ENCODE measurements at places on chromosomes 11 and 22.

DNA sequence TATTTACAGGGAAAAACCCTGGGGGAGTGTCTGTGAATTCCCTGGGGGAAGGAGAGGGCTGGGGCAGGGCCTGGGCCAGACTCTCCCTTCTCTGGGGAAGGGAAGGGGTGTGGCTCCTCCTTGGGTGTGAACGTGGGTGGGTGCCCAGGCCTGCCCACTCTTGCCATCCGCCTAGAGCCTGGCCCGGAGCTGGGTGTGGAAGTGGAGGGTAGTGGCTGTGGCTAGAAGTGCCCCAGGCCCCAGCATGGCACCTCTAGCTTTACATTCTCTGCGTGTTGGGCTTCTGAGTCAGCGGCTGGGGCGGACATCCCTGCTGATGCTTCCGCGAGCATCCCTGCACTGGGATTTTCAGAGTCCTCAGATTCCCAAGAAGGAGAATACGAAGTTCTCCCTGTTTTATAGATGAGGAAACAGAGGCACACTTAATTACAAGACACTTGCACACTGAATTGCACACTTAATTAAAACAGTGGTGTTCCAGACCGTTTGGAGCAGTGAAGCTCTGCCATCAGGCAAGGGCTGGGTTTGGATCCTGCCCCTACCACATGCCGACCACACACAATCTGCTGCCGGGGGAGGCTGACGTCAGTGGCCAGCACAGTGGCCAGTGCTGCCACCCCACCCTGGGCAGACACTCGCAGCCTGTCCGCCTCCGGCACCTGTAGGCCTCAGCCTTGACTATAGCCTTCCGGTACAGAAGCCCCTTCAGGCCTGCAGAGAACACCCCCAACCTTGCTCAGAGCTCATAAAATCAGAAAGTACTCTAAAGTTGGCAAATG, 7.6 kb downstream of the BAD start:
- no peak for DNase-seq

GRCh38 chr11:43908191-43908590, 27.6 kb downstream of the ALKBH3 start:
- DNase-seq = no peak

- peak; percentile 21 for DNase-seq
These were observed 152.8 kb downstream of the NCAM1 start for GRCh38 chr11:113113801-113114704.

DNA sequence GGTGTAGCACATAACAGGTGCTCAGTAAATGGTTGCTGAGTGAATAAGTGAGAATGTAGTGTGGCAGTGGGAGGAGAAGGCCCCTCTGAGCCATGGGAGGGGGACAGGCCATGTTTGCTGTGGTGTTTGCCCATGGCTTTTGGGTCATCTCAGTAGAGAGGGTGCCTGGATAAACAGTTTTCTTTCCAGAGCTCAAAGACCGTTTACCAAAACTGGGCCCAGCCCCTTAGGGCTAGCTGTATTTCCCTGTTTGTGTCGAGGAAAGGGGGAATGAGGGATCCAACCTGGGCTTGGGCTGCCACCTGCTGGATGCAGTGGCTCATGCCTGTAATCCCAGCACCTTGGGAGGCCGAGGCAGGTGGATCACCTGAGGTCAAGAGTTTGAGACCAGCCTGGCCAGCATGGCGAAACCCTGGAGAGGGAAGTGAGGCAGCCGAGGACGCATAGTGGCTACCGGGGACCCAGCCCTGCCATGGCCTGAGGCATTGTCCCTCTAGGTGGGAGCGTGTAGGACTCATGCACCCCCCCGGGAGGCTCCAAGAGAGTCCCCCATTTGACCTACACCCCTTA, 8.7 kb upstream of the LTO1 start:
- no peak for DNase-seq

DNA sequence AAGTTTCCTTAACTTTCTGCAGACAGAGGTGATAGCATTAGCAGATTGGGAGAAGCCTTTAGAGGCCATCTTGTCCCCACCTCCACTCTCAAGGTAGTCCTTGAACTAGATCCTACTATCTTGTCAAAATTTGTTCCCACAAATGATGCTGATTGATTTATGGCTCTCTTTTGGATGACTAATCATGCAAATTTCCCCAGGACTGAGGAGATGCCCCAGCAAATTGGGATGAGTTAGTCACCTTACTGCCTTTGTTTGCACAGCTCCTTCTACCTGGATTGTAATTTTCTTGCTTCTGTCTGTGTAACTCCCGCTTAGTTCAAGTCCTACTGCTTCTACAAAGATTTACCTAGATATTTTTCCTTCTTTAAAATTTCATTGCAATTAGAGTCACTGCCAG, 391.4 kb upstream of the CADM1 start:
- no peak for DNase-seq

DNA sequence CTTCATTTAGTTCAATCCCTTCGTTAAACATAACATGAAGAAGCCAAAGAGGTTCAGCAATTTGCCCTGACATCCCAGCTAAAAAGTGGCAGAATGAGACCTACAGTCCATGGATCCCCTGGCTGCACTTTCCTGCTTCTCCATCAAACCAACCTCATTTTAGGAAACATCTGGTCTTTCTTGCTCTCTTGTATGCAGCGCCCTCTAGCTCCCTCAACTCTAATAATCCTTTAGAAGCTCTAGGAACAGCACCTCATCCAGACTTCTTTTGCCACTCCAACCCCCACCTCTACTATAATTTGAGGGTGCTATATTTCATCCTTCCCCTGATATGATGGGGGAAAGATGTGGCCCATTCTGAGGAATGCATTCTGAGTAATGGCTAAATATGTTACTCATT, 7.4 kb downstream of the CNTF start:
- DNase-seq = peak; percentile 27

- DNase-seq = no peak
These were observed 117.7 kb downstream of the MRTFA start for GRCh38 chr22:40518840-40519239.

DNA sequence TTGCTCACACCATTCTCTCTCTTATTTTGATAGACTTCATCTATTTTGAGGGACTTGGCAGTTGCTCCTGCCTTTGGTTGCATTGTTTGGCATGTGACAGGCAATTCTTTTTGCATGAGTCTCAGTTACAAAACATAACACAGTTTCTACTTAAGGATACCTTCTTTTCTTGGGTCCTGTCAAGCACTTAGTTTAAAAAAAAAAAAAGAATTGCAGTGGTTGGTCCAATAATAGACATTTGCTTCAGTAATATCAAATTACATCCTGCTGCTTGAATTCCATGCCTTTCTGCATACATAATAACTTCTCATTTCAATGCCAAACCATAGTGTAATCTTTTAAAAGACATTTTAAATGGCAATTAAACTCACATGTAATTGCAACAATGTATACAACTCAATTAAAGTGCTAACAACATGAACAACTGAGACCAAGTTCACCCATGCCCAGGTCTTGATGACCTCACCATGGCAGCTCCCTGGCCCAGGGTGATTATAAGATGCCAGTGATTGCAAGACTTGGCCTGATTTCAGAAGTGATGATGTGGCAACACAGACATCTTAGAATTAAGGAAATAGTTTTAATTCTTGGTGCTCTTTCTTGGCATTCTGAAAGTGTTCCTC, 32.2 kb upstream of the PLET1 start:
- no peak for DNase-seq

DNA sequence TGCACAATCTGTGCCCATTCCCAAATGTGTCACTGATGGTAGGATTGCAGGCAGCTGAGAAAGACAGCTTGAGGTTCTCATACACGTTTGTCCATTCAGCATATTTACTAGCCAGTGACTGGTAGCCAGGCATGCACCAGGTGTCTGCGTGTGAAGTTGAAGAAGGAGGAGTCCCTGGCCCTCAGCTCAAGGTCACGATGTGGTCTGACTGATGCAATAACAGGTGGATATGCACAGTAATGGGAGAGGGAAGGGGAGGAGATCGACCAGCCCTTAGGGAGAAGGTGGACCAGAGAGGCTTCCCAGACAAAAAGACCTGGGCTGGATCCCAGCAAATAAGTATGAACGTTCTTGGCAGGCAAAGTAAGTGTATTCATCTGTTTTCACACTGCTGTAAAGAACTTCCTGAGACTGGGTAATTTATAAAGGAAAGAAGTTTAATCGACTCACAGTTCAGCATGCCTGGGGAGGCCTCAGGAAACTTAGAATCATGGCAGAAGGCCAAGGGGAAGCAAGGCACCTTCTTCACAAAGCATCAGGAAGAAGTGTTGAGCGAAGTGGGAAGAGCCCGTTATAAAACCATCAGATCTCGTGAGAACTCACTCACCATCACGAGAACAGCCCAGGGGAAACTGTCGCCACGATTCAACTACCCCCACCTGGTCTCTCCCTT, 96.0 kb downstream of the MN1 start:
- no peak for DNase-seq

DNA sequence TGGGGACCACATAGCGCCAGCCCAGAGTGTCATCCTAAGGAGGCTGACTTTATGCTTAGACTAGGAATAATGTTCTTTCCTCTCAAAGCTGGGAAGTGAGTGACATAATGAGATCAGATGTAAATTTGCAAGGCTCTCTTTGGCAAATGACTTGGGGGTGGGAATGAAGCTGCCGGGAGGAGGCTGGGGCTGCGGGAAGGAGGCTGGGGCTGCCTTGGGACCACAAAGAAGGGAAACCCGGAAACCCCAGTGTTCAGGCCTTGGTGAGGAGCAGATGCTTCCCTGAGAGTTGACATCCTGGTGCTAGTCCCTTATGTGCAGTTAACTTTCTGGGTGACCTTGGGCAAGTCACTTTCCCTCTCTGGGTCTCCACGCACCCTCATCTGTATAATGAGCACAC, 182.0 kb downstream of the CHST1 start:
- no peak for DNase-seq

DNA sequence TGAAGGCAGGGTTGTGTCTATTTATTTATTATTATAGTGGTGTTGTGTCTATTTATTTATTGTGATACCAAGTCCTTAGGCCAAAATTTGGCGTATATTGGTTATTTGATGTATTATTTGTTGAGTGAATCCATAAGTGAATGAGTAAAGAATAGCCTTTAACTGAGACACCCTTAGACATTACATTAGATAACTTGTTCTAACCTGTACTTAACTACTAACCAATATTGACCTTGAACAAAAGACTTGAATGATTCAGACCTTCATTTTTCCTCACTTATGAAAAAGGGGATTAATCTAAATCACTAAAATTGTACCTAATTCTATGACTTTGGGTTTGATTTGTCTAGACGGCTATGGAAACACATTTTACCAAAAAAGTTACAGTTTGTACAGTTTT, 370.5 kb downstream of the JRKL start:
- DNase-seq = no peak

GRCh38 chr11:130780437-130780836, 135.8 kb downstream of the SNX19 start:
- no peak for DNase-seq

DNA sequence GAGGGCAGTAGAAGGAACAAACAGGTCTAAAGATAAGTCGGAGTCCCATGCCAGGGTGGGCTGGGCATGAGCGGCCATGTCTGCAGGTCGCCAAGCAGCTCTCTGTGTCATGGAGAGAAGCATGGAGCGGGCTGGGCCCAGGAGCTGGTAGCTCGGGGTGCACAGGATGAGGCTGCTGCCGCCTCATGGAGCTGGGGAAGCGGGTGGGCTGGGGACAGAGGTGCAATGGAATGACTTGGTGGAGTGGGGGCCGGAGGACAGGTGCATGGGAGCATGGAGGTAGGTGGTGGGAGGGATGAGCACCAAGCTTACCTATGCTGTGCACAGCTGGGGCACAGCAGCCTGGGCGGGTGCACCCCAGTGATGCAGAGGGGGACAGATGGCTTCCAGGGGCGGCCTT, 3.6 kb downstream of the NRXN2 start:
- DNase-seq = no peak

DNA sequence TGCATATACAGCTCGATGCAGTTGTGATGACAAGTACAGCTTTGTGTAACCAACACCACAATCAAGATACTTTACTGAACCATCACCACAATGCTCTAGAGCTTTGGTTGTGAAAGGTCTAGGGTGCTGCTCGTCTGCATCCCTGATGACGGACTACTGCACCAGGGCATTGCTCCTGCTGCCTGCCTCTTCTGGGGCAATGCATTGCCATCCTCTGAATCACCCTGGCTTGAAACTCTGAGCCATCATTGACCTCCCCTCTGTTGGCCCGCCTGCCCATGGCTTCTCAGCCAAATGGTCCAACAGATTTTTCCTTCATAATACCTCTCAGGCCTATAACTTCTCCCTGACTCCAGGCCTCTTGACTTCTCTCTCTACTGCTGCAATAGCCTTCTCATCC, 77.4 kb upstream of the CSNK2A3 start:
- DNase-seq = no peak

GRCh38 chr11:93005239-93005638, 35.8 kb downstream of the MTNR1B start:
- DNase-seq = no peak

- no peak for DNase-seq
These were observed 20.0 kb downstream of the OR2AT4 start for GRCh38 chr11:75076671-75077070.

- no peak for DNase-seq
These were observed 288.1 kb downstream of the ETS1 start for GRCh38 chr11:128299132-128299726.

GRCh38 chr11:19110295-19110694, 6.7 kb upstream of the ZDHHC13 start:
- no peak for DNase-seq

DNA sequence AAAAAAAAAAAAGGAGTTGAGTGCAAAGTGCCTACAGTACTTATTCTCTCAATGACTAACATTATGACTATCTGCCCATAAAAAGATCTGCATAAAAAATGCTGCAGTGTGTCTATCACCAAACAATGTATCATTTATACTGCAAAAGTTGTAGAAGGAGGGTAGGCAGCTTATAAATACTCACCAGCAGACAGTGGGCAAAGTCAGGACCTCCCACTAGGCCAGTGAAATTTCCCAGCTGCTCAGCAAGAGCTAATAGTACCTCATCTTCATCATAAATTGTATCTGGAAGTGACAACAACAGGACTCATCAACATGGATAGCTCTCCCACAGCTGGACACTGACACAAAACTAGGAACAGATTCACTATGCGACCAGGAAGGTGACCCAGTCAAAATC, 1.6 kb downstream of the PPP2R1B start:
- no peak for DNase-seq
